ENCODE measurements at places on chromosomes 5 and 9.

DNA sequence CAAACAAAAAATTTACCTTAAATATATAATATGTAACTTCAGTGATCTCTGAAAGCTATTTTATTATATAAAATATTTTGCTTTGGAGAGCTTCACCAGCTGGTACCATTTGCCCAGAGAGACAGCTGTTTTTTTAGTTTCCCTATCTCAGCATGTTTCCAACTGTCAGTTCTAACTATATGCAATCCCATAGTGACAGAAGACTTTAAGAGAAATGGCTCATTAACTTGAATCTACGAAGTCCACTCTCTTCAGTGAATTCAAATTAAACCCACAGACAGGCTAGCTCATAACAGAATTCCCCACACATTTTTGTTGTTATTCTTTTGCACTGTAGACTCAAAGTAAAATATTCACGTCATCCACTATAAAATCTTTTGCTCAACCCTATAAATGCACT is 251.8 kb upstream of the POU5F2 start:
- DNase-seq: no peak

GRCh38 chr9:127723444-127723843 is 7.6 kb downstream of the TTC16 start:
- DNase-seq: no peak

DNA sequence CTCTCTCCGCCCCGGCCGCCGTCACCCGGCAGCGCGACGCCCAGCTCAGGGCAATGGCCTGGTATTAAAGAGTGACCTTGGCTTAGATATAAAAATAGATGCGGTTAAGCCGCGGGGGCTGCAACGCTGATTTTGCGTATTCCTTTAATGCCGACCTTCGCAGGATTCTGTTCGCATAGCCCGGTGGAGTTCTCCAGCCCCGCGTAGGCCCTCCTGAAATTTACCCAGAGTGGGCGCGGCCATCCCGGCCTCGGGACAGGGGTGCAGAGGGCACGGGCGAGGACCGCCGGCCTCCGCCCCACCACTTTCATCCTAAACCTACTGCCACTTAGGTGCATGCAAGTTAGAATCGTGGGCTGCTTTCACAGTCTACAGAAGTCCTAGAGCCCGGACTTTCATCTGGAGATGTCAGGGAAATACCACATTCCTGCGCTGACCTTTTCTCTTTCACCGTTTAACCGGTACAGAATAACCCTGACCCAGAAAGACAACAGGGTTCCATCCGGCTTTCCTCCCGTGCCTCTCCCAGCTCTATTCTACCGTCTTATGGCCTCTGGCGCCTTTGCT is 492 bp upstream of the FAM169A start:
- DNase-seq: no peak

DNA sequence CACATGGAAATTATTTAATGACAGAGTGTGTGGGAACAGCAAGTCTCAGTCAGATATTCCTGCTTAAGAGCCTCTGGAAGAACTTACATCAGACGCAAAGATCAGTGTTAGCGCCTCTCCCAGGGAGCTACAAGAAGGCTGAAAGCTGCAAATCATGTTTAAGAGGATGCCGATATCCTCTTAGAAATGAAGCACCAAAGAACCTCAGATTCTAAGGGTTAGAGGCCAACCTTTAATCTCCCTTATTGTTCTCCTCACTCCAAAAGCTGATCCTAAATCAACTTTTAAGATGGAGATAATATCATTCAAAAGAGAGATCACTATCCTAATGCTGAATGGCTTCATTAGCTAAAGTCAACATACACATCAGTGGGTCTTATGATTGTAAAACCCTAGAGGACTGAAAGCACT is 160.6 kb downstream of the NFIB start:
- peak; percentile 23 for DNase-seq

DNA sequence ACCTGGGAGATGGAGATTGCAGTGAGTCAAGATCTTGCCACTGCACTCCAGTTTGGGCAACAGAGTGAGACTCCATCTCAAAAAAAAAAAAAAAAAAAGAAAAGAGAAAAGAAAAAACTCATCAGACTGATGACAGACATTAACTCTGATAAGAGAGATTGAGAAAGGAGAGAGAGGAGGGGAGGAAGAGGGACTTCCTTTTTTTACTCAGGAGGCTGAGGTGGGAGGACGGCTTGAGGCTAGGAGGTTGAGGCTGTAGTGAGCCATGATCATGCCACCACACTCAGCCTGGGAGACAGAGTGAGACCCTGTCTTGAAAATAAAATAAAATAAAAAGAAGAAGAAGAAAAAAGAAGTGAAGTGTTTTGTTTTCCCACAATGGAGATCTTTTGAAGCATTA is 9.7 kb upstream of the MSMP start:
- DNase-seq: no peak

GRCh38 chr5:34656001-34656699 is at the start of gene RAI14:
Gene RAI14 (plus strand): TSS chr5:34656328. CDS start chr5:34686920, 30,592 bp downstream.
- no peak for DNase-seq

DNA sequence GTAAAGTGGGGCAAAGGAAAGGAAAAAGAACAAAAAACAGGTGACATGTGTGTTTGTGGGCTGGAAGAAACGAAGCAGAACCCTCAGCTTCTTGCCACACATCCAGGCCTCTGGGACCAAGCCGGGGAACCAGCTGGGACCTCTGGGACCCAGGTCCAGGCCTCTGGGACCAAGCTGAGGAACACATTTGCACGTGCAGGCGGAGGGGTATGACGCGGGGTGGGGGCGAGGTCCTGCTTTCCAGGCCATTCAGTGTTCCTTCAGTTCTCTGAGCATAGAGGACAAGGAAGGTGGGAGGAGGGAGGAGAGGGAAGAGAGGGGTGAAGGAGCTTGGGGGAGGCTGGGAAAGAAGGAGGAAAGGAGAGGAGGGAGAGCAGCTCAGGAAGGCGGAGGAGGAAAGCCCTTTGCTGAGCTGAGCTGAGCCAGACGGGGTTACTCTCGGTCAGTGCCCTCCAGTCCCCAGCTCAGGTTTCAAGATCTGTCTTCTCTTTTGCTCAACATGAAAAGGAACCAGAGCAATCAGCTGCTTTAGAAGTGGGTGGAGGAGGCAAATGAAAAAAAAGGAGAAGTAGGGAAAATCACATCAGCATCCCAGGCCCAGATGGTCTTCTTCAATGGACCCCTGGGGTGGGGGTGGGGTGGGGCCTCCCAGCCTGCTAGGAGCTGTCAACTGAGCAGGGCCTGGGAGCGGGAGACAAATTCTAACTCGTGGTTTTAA is 59.1 kb downstream of the ABCA1 start:
- peak; percentile 36 for DNase-seq

GRCh38 chr5:72112389-72112788 is 5.1 kb downstream of the MAP1B start:
- no peak for DNase-seq

- DNase-seq: no peak
Measured at GRCh38 chr5:137624786-137625349, 111.0 kb downstream of the KLHL3 start.

GRCh38 chr5:69368458-69369339 is 621 bp downstream of the AK6 start:
- DNase-seq: peak; percentile 79

DNA sequence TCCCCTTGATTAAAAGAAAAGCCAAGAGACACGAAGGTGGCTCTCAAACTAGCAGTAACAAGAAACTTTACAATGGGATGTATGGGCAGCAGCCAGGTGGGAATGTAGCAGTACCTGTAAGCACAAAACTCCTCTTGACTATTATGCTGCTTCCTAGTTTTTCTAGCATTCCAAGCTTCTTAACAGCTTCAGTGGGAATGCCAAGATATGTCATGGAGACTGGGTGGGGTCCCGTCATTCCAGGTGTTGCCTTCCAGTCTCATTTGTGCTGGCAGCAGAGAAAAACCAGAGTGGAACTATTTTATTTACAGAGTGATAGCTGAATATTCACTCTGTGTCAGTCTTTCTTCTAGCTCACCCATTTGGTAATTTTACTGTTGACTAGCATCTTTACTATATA is 236.6 kb downstream of the ARL15 start:
- DNase-seq: no peak

- DNase-seq: no peak
Measured at GRCh38 chr5:92003806-92004205, 620.7 kb upstream of the ARRDC3 start.

GRCh38 chr9:15469406-15469805 is 41.4 kb downstream of the PSIP1 start:
- DNase-seq: no peak

GRCh38 chr9:38227656-38228055 is 158.6 kb upstream of the SHB start:
- DNase-seq: no peak

GRCh38 chr9:126058011-126058531 is 268.6 kb upstream of the MVB12B start:
- DNase-seq: no peak

DNA sequence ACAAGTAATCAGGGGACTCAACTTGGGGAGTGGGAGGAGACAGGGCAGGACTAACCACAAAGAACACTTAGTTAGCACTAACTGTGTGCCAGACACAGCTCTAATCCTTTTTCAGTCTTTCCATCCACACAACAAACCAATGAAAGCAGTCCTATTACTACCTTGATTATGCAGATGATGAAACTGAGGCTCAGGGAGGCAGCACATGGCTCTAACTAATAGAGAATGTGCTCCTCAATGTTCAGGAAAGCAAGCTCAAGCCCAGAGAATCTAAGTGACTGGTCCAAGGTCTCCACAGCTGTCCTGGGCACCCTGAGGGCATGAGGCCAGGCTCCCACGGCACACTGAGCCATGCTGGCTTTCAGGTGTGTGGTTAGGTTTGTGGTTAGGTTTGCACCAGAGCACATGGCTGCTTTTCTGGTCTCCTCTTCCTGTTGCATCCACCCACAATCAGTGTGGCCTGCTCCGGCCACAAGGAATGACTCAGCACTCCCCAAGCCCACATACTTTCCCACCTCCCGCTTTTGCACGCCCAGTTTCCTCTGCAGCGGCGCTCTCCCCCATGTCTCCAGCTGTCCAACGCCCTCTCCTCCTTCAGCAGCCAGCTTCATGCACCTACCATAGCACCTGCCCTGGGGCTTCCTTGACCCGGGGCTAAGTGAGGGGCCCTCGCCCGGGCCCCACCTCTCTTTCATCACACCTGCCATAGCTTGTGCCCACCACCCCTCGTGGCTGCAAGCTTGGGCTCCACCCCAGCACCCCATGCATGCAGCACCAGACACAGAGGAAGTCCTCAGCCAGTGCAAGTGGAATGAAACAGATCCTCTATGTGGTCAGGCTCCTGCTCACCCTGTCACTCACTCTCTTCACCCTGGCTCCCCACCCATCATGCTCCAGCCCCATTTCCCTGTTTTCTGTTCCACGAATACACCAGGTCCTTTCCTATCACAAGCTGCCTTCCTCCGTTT is 133.1 kb downstream of the GABBR2 start:
- no peak for DNase-seq

GRCh38 chr5:111278858-111279504 is 54.8 kb downstream of the CAMK4 start:
- DNase-seq: peak; percentile 5

DNA sequence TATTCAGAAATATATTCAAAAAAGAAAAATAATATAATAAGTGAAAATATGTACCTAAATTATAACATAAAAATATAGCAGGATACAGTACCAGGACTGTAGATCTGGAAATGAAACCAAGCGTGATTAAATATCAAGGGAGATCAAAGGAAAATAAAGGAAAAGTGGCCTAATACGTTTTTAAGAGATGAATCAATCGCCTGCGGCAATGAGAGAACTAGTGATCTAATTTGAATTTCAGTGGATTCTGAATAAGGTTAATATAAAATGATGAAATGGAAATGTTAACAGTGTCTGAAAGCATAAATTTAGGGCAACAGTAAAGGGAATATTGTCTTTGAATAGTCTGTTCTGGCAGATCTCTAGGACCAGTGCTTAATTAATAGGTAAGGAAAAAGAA is 1761.9 kb upstream of the ACO1 start:
- no peak for DNase-seq

- DNase-seq: no peak
Measured at GRCh38 chr5:136629125-136629792, 263.9 kb upstream of the TRPC7 start.

- no peak for DNase-seq
Measured at GRCh38 chr9:119974026-119974425, 604.8 kb upstream of the BRINP1 start.

GRCh38 chr5:84260939-84261338 is 123.7 kb downstream of the EDIL3 start:
- DNase-seq: no peak

DNA sequence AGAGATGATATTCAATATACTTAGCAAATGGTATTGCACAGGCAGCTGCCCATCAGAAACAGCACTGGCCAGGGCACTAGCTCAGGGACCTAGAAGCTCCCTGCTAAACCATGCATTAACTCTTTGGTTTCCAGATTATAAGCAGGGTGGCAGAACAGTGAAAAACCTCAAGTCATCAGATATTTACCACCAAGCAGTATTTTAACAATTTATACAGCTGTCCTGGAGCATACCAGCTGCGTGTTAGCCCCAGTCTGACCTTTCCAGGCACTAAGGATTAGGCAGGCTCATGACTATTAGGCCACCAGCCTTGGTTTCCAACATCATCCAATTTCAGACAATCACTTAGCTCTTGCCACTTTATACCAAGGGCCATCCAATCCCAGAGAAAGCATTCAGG is 326.5 kb downstream of the CAAP1 start:
- DNase-seq: no peak

DNA sequence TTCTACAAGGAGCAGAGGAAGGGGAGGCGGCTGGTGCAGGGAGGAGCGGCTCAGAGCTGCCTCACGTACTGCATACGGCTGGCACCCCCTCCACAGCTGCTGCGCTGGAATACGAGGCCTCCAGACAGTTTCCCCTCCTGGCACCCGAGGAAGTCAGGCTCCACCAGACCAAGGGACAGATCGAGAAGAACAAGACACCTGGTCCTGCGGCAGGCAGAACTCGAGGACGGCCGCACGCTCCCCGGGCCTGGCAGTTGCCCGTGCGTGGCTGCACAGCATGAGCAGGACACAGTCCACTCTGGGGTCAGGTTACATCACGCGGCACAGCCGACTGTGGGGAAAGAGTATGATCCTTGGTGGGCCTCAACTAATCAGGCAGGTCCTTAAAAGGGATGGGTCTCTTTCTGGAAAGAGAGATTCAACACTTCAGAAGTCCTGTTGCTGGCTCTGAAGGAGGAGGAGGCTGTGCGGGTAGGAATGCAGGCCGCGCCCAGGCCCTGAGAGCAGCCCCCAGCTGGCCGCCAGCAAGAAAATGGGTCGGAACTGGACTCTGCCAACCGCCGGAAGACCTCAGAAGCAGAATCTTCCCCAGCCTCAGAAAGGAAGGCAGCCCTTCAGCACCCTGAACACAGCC is 11.6 kb downstream of the UBAC1 start:
- no peak for DNase-seq
